Thymus (tissue), 14 donors: ENCODE measurements at places on chromosomes 5 and 9. TPM values are rescaled to one million over a fixed set of nuclear protein-coding genes. Genes with fewer than 3 reads are reported as not detected.

TAF11L10 gene
- not detected for total RNA-seq

OTP gene
- 0.05 TPM for total RNA-seq

ORM2 gene
- total RNA-seq: 0.38 TPM

FOXD4L5 gene
- 0.09 TPM for total RNA-seq

KIF24 gene
- total RNA-seq: 4.5 TPM

CCDC192 gene
- total RNA-seq: 0.09 TPM

IL13 gene
- 0.42 TPM for total RNA-seq

ANKRD55 gene
- total RNA-seq: 3.5 TPM

PIP5KL1 gene
- 0.33 TPM for total RNA-seq

SLC36A3 gene
- total RNA-seq: not detected

TTC1 gene
- total RNA-seq: 63.7 TPM

PPP3R2 gene
- not detected for total RNA-seq

RIGI gene
- total RNA-seq: 23.0 TPM

CCDC180 gene
- 1.6 TPM for total RNA-seq

PLCXD3 gene
- total RNA-seq: 0.05 TPM

NR4A3 gene
- total RNA-seq: 2.4 TPM

ZNF367 gene
- 12.1 TPM for total RNA-seq

FOXD1 gene
- total RNA-seq: 0.05 TPM

C9orf43 gene
- total RNA-seq: 0.47 TPM
